NCI-H1417 (cell line): ENCODE measurements at places on chromosomes 2 and 18.

GRCh38 chr2:203246646-203247045, 7.8 kb downstream of the CYP20A1 start:
- no peak for DNase-seq

- no peak for DNase-seq
Observed at GRCh38 chr18:68462148-68462547, 252.8 kb downstream of the TMX3 start.

- peak; percentile 24 for DNase-seq
Observed at GRCh38 chr18:7456376-7456775, 110.7 kb upstream of the PTPRM start.

GRCh38 chr2:169464466-169464865, 14.8 kb upstream of the BBS5 start:
- DNase-seq = no peak

- no peak for DNase-seq
Observed at GRCh38 chr2:120422465-120423160, 76.7 kb downstream of the INHBB start.

GRCh38 chr2:95027369-95027720, 1.8 kb downstream of the MAL start:
- no peak for DNase-seq

DNA sequence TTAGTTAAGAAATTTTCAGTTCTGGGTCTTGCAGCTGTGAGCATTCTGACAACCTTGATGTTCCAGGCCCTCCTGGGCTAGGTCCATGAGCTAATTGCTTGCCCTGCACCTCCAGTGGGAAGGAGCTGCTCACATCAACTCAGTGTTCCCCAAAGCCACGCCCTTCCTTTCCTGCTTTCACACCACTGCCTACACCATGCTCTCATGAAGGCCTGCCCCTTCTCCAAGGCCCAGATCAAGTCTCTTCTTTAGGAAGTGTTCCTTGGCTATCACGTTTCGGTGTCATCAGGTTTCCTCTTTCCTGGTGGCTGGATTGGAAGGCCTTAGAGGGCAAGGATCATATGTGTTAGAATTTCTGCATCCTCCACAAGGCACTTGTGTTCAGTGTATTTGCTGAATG, 18.8 kb downstream of the TMEM127 start:
- no peak for DNase-seq

- DNase-seq = no peak
Observed at GRCh38 chr2:238874330-238875050, 26.6 kb downstream of the TWIST2 start.

DNA sequence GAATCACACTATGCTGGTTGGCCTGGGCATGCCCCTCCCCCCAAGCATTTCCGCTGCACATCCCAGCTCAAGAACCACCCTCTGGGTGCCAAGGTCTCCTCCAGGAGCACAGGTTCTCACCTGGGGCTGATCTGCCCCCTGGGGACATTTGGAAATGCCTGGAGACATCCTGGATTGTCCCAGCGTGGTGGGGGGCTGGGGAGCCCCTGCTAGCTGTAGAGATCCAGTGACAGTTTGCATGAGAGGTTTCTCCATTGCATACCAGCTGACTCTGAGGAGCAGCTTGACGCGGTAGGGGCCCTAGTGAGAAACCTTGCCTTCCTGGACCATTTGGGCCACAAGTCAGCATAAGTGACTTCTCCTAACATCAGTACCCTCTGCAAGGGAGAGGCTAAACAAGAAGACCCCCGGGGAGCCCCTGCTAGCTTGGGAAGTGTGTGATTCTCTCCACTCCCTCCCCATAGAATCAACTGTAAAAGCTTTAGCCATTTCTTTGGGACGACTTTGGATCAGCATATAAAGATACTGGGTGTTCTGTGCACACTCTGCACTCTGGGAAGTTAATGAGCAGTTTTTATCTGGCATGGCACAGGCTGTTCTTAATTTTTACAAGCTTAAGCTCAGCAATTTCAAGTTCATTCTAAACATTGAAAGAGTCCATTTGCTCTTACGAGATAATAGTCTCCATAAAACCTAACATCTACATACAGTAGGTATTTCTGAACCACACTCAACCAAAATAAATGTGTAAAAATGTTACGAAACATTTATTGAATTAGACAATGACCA, 94.1 kb downstream of the GBX2 start:
- DNase-seq = no peak

- no peak for DNase-seq
Observed at GRCh38 chr18:39913672-39914366, 2041.2 kb upstream of the PIK3C3 start.

GRCh38 chr2:50879457-50879856, 152.5 kb downstream of the NRXN1 start:
- no peak for DNase-seq

- no peak for DNase-seq
Observed at GRCh38 chr18:30277676-30278075, 764.9 kb downstream of the DSC3 start.

DNA sequence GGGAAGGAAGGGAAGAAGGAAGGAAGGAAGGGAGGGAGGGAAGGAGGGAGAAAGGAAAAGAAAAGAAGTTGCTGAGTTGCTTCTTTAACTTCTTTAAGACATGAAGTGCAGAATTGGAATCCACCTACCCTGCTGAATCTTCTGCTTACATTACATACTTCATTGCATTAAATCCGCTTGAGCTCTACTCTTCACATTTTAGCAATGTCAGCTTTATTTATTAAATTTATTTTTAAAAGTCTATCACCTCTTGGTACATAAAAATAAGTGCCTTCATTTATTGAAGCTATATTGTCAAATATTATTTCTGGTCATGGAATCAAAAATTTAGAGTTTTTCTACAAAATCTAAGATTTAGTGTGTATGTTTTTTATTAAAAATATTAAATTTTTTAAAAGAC, 284.6 kb downstream of the CCDC102B start:
- DNase-seq = no peak
